Endothelial cell (in vitro differentiated cells): ENCODE measurements at places on chromosomes 1 and 21. TPM values are rescaled to one million over a fixed set of nuclear protein-coding genes. Genes with fewer than 3 reads are reported as not detected.

The NID1 gene
- total RNA-seq = 186 TPM

DNA sequence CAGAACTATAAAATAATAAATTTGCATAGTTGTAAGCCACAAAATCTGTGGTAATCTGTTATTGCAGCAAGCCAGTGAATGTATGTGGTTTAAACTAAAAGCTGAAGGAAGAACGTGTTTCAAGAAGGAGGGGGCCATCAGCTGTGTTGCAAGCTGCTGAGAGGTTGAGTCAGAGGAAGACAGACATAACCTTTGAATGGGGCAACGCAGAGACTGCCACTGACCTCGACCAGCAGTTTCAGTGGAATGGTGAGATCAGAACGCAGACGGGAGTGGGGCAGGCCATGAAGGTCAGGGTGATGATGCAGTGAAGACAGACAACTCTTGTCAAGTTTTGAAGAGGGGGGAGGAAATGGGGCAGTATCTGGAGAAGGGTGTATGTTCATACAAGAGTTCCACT is 23.2 kb upstream of the QSOX1 start:
- peaks cover 5% of the 10 kb centered on the region for H3K27me3 ChIP-seq
- no peaks in the 10 kb centered on the region for H3K4me1 ChIP-seq
- no peak overlapping the region for H3K27ac ChIP-seq
- H3K36me3 ChIP-seq = no peaks in the 10 kb centered on the region

The IL19 gene
- total RNA-seq = not detected

DNA sequence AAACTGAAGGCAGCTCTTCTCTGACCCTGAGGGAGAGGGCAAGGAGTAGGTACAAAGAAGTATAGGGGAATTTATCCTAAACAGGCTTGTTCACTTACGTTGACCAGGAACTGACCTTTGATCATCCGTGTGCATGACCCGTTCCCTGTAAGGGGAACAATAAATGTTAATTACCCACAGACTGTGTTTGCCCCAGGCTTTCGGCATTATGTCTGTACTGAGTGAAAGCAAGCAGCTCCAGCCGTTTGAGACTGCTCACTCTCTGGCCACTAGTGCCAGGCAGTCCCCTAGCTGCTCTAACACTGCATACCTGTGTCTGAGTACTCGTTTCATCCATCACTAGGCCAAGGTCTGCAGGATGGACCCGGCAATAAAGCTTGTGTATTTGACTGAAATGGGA is 1365.3 kb downstream of the NCAM2 start:
- H3K36me3 ChIP-seq = peaks cover 3% of the 10 kb centered on the region
- H3K4me1 ChIP-seq = no peaks in the 10 kb centered on the region
- no peak overlapping the region for H3K4me3 ChIP-seq

The C1orf141 gene
- total RNA-seq = not detected

DNA sequence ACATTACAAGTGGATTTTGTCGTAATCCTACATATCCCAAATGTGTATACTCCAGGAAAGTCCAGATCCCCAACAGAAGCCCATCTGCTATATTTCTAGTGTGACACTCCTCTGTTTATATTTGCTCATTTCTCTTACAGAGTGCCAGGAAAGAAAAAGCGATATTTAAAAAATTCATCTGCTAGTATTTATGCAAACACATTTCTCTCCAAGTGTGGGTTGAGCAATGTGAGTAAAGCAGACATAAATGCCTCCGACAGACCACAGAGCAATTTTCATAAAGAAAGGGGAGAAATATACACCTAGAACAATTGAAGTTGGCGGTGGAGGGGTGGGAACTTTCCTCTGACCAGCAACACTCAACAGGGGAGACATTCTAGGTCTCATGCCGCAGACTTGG is 22.2 kb upstream of the RAP1A start:
- no peak overlapping the region for H3K4me3 ChIP-seq
- peaks cover 14% of the 10 kb centered on the region for H3K4me1 ChIP-seq
- H3K27me3 ChIP-seq = peaks cover 2% of the 10 kb centered on the region
- DNase-seq = no peak
- no peak overlapping the region for H3K27ac ChIP-seq
- H3K36me3 ChIP-seq = no peaks in the 10 kb centered on the region

The NASP gene
- 149 TPM for total RNA-seq

DNA sequence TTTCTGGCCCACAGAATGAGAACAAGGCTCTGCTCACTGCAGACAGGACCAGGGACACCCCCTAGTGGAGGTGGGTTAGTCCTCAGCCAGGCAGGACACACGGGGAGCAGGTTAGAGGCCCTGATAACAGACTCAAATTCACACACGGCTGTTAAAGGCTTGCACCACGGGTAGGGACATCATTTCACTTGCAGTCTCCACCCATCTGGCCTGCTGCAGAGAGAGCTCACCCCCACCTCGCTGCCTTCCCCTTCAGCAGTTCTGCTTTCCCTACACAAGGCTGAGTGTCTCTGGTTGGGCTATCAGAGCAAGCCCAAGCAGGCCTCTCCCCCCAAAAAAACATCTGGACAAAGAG is 20.6 kb downstream of the MEF2D start:
- H3K27ac ChIP-seq = no peak overlapping the region
- DNase-seq = no peak
- H3K4me3 ChIP-seq = peak overlapping the region; percentile 74
- H3K36me3 ChIP-seq = peaks cover 58% of the 10 kb centered on the region
- H3K27me3 ChIP-seq = peaks cover 8% of the 10 kb centered on the region
- H3K4me1 ChIP-seq = peaks cover 11% of the 10 kb centered on the region

- no peak overlapping the region for H3K27ac ChIP-seq
- H3K36me3 ChIP-seq = no peaks in the 10 kb centered on the region
- peaks cover 2% of the 10 kb centered on the region for H3K27me3 ChIP-seq
- DNase-seq = no peak
These were observed 188.9 kb downstream of the RRAGC start for GRCh38 chr1:38670544-38671122.

- no peak for DNase-seq
- peaks cover 76% of the 10 kb centered on the region for H3K4me1 ChIP-seq
- H3K27me3 ChIP-seq = no peaks in the 10 kb centered on the region
These were observed 2.0 kb downstream of the IFI16 start for GRCh38 chr1:159011751-159012150.

The SELL gene
- total RNA-seq = 0.82 TPM
